ENCODE measurements at places on chromosomes 16 and 17. TPM values are rescaled to one million over a fixed set of nuclear protein-coding genes. Genes with fewer than 3 reads are reported as not detected.
A peak's percentile ranks its signal among the peaks of the same experiment; 100 is the strongest.

The WSCD1 gene
- not detected for total RNA-seq

The SLC38A8 gene
- total RNA-seq: not detected

The FN3K gene
- total RNA-seq: 2.7 TPM

The KRTAP4-8 gene
- total RNA-seq: not detected

The FNDC8 gene
- not detected for total RNA-seq

The FAM117A gene
- total RNA-seq: 44.9 TPM

DNA sequence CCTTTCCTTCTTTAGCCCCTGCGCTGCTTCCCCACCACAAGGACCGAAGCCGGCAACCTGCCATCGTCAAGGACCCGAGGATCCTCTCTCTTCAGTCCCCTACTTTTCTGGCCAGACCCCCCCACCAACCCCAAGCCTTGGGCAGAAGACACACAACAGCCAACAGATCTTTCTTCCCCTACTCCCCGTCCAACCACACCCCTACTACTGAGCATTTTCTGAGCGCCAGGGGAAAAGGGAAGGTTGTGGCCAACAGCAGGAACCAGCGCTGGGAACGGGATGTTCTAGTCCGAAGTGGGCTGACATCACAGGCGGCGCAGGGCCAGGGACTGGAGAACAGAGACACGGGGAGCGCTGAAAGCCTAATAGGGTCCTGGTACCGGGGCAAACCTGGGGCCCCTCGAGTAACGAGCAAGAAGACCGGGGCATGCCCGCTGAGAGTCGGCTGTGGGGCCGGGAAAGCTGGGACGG lies 528 bp downstream of the PER1 start:
- H3K4me3 ChIP-seq: peak overlapping the region; percentile 90
- DNase-seq: peak; percentile 64
- peaks cover 21% of the 10 kb centered on the region for H3K4me1 ChIP-seq
- H3K36me3 ChIP-seq: peaks cover 15% of the 10 kb centered on the region
- no peaks in the 10 kb centered on the region for H3K27me3 ChIP-seq

GRCh38 chr16:9154567-9155410 lies 63.3 kb downstream of the HAPSTR1 start:
- no peak overlapping the region for H3K4me3 ChIP-seq
- no peaks in the 10 kb centered on the region for H3K4me1 ChIP-seq
- no peaks in the 10 kb centered on the region for H3K36me3 ChIP-seq
- peaks cover 30% of the 10 kb centered on the region for H3K27me3 ChIP-seq

DNA sequence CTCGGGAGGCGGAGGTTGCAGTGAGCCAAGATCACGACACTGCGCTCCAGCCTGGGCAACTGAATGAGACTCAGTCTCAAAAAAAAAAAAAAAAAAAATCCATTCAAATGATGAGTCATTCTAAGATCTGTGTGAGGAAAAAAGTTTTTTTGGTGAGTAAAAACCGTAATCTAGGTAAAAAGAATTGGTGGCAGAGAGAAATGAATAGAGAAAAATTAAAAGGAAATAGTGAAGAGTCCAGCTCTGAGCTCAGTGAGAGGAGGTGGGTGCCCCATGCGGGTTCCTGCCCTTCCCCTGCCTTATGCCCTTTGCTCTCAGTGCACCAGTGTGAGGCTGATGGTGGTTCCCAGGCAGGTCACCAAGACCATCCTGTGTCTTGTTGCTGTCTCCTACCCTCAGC lies 20.9 kb downstream of the GAN start:
- H3K27ac ChIP-seq: no peak overlapping the region
- H3K4me1 ChIP-seq: peaks cover 6% of the 10 kb centered on the region
- DNase-seq: no peak
- H3K36me3 ChIP-seq: peaks cover 11% of the 10 kb centered on the region
- no peaks in the 10 kb centered on the region for H3K27me3 ChIP-seq
- H3K4me3 ChIP-seq: no peak overlapping the region

DNA sequence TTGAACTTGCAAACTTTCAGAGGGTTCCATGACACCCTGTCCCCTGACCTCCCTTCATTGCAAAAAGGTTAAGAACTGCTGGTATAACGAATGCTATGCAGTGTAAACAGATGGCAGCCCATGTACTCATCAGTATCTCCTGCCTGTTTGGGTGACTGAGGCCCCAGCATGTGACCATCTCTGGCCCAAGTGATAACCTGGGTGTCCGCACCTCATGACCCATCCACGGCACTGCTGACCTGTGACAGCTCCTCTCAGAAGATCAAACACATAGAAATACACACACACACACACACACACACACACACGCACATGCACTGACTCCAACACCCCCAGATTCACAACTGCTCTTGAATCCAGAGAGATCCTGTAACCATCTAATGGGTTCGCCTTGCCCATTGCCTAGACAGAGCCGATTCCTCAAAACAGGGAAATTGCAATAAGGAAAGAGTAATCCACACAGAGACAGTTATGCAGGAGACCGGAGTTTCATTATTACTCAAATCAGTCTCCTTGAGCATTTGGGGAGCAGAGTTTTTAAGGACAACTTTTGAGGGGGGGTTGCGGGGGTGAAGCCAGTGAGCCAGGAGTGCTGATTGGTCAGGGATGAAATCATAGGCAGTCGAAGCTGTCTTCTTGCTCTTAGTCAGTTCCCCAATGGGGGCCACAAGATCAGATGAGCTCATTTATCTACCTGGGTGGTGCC lies 11.3 kb upstream of the PHOSPHO1 start:
- H3K4me3 ChIP-seq: no peak overlapping the region
- no peaks in the 10 kb centered on the region for H3K36me3 ChIP-seq
- H3K4me1 ChIP-seq: no peaks in the 10 kb centered on the region
- no peak overlapping the region for H3K27ac ChIP-seq
- H3K27me3 ChIP-seq: no peaks in the 10 kb centered on the region
- no peak for DNase-seq

DNA sequence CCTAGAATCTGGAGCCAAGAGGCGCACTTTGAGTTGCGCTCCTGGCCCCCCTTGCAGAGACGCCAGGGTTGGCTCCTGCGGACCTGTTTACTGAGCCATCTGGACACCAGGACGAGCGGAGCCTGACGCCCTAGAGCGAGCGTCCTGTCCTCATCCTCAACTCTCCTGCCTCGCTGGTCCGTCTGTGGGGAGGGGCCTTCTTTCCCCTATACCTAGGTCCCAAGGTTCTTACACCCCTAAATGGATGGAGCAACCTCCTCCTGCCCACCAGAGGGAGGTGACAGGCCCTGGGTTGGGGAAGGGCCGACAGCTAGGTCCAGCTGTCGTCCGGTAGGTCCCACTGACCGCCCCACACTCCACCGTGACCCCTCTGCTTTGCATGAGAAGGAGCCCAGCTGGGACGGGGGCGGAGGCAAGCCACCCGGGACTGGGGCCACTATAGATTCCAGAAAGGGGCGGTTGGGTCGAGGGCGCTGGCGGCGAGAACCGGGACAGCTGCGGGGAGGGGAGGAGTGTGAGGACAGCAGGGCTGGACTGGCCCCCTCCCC lies 3.1 kb upstream of the LHX1 start:
- H3K4me1 ChIP-seq: peaks cover 47% of the 10 kb centered on the region
- H3K27ac ChIP-seq: no peak overlapping the region
- DNase-seq: no peak
- peaks cover 96% of the 10 kb centered on the region for H3K27me3 ChIP-seq
- peak overlapping the region; percentile 15 for H3K4me3 ChIP-seq

DNA sequence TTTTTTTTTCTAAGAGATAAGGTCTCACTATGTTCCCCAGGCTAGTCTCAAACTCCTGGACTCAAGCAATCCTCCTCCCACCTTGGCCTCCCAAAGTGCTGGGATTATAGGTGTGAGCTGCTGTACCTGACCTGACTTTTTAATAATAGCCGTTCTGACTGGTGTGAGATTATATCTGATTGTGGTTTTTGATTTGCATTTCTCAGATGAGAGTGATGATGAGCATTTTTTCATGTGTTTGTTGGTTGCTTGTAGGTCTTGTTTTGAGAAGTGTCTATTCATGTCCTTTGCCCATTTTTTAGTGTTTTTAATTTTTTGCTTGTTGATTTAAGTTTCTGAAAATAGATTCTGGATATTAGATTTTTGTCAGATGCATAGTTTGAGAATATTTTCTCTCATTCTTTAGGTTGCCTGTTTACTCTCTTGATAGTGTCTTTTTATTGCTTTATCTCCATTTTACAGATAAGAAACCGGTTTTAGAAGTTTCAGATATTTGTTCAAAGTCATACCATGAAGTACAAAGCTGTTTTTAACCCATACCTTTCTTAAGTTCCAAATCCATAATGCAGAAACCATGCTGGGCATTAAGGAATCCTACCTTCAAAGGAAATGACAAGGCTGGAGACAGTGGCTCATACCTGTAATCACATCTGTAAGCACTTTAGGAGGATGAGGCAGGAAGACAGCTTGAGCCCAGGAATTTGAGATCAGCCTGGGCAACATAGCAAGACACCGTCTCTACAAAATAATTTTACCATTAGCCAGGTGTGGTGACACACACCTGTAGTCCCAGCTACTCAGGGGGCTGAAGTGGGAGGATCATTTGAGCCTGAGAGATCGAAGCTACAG lies 168.4 kb upstream of the TBX2 start:
- peaks cover 11% of the 10 kb centered on the region for H3K4me1 ChIP-seq
- H3K27ac ChIP-seq: no peak overlapping the region
- no peak overlapping the region for H3K4me3 ChIP-seq
- H3K27me3 ChIP-seq: no peaks in the 10 kb centered on the region
- no peaks in the 10 kb centered on the region for H3K36me3 ChIP-seq

DNA sequence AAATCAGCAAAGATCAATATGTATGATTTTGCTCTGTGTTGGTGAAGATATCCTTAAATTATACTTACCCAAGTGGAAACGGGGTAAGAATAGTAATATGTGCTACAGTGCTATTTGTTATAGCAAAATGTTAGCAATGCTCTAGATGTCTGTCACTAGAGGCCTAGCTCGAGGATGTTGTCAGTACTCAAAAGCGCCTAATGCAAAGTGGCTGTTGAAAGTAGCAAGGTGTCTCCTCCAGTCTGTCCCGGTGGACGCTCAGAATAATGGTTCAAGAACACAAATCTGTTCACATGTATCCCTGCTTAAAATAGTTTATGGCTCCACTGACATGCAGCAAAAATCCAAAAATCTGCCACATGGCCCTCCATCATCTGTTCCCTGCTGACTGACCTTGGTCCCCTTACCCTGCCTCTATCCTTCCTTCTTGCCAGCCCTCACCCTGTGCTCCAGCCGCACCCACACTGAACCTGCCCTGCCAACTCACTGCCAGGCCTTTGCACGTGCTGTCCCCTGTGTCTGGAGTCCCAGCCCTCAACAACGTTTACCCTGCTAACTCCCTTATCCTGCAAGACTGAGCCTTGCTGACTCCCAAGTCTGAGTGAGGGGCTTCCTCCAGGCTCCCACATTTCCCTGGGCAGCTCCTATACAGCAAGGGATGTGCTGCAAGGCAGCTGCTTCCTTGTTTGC lies 9.6 kb upstream of the RNF112 start:
- no peak overlapping the region for H3K27ac ChIP-seq
- no peaks in the 10 kb centered on the region for H3K4me1 ChIP-seq
- H3K4me3 ChIP-seq: no peak overlapping the region
- no peak for DNase-seq
- H3K27me3 ChIP-seq: peaks cover 4% of the 10 kb centered on the region
- H3K36me3 ChIP-seq: no peaks in the 10 kb centered on the region

- no peaks in the 10 kb centered on the region for H3K36me3 ChIP-seq
- no peak overlapping the region for H3K4me3 ChIP-seq
- H3K27me3 ChIP-seq: peaks cover under 1% of the 10 kb centered on the region
- DNase-seq: no peak
Observed at GRCh38 chr17:49583226-49583625, 7.6 kb downstream of the NXPH3 start.

DNA sequence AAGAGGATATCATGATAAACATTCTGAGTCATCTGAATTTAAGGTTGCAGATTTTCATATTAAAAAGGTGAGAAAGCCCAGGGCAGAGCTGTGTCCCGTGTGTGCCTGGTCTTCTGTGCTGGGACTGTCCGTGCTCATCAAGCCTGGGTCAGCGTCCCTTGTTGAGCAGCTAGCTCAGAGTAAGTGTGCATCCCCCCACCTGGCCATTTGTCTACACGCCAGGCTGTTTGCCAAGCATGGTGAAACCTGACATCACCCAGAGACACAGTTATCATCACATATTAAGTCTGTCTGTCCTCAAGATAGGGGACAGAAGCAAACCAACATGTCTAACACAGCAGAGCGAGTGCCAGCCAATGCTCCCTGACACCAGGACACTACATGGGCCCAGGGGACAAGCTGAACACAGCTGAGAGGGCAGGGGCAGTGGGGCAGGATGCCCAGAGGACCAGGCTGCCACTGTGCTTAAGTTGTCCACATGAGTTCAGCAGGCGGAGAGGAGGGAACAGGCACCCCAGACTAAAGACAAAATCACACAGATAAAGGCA lies 57.9 kb upstream of the CNEP1R1 start:
- H3K36me3 ChIP-seq: no peaks in the 10 kb centered on the region
- DNase-seq: no peak

DNA sequence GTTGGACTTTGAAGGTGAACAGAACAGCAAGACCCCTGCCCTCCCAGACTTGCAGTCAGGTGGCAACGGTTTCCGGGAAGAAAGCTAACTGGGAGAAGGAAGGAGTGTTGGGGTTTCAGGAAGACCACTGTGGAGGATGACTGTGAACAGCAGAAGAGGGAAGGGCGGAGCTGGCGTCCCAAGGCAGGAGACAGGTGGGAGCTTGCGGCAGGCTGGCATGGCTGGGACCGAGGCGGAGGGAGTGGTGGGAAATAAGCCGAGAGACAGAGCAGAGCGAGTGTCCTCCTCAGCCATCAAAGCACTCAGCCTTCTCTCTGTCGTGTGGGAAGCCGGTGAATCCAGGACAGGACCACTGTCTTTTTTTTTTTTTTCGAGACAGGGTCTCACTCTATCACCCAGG lies 108.5 kb upstream of the CACNG5 start:
- DNase-seq: no peak
- no peaks in the 10 kb centered on the region for H3K27me3 ChIP-seq
- H3K27ac ChIP-seq: no peak overlapping the region
- no peak overlapping the region for H3K4me3 ChIP-seq
- peaks cover 34% of the 10 kb centered on the region for H3K4me1 ChIP-seq

GRCh38 chr16:53849994-53850393 lies 146.0 kb downstream of the FTO start:
- H3K27ac ChIP-seq: no peak overlapping the region
- no peaks in the 10 kb centered on the region for H3K4me1 ChIP-seq
- H3K27me3 ChIP-seq: no peaks in the 10 kb centered on the region
